ENCODE measurements at places on chromosomes 1 and 21.

- no peak for DNase-seq
These were observed 38.5 kb upstream of the ZBTB40 start for GRCh38 chr1:22412932-22413727.

- no peak for DNase-seq
These were observed 8.5 kb upstream of the ARF1 start for GRCh38 chr1:228073857-228074545.

DNA sequence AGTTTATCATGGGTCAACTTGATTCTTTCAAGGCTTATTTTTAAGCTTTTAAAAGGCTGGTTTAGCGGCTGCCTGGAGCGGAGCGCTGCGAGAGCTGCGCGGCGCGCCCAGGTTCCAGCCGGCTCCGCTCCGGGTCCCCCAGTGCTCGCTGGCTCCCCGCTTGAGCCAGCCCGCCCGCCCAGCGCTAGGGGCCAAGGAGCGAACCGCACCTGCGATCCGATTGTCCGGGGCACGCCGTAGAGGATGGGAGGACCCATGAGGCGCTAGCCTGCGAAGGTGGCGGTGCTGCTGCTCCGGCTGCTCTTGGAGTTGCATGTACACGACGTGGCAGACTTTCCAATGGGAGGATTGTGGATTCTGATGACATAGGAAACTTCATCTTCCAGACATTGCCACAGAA is 9.9 kb upstream of the CFHR4 start:
- no peak for DNase-seq

GRCh38 chr1:45263132-45263531 is 56.7 kb upstream of the ZSWIM5 start:
- no peak for DNase-seq

DNA sequence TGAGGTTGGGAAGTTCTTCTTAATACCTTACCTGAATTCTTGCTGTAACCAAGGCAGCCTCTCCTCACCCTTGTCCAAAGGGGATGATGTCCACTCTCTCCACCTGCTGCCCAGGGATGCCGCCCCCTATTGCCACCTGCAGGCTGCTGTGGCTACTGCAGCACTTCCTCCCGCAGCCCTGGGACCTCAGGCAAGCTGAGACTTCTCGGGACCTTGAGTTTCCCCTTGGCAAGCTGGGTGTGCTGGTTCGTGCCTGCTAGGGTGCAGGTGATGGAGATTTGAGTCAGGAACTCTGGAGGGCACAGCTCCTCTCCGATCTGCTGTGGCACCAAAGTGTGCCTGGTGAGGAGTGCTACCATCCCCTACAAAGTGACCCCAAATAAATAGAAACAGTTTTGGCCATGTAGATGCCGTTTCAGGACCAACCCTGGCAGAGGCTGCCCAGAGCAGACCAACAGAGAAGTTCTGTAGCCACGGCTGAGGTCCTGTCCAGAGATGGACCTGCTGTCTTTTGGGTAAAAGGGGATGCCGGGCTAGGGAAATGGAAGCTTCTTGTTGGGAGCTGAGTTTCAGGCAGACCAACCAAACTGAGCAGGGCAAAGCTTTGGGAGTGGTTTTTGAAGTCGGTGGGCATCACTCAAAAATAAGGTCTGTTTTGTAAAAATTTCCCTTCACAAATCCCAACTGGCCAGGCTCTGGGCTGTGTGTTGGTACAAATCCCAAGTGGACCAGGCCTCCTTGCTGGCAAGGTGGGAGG is 31.7 kb downstream of the RUNX3 start:
- DNase-seq, result no peak

- DNase-seq, result no peak
These were observed 24.6 kb upstream of the PRDM15 start for GRCh38 chr21:41903559-41904351.

GRCh38 chr1:36971852-36972618 is 62.3 kb downstream of the GRIK3 start:
- no peak for DNase-seq

GRCh38 chr1:44718091-44718490 is 12.9 kb downstream of the RNU5D-1 start:
- DNase-seq, result no peak

DNA sequence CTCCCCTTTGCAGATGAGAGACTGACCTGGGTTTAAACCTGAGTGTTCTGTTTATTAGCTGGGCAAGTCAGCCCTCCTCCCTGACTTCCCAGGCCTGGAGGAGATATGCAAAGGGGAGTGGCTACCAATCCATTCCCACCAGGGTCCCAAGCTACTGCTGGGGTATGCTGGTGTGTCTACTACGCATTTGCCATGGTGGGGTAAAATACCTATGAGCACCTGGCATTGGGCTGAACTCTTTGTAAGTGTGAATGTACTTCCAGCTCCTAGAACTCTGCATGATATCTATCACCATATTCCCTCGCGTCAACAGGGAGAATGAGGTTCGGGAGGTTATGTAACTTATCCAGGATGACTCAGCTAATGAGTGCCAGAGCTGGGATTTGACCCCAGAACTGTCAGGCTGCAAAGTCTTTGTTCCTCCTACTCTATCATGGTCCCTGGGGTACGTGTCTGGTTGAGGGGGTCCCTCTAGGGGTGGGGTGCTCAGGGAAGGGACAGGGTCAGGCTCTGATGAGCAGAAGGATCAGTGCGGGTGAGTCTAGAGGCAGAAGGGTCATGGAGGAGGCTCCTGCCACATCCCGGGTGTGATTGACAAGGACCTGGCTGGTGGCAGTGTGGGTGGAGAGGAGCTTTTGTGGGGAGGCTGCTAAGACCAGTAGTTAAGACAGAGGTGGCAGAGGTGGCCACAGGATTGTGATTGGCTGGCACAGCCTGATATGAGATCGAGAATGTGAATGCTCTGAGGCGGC is 16.7 kb downstream of the AMPD2 start:
- no peak for DNase-seq

DNA sequence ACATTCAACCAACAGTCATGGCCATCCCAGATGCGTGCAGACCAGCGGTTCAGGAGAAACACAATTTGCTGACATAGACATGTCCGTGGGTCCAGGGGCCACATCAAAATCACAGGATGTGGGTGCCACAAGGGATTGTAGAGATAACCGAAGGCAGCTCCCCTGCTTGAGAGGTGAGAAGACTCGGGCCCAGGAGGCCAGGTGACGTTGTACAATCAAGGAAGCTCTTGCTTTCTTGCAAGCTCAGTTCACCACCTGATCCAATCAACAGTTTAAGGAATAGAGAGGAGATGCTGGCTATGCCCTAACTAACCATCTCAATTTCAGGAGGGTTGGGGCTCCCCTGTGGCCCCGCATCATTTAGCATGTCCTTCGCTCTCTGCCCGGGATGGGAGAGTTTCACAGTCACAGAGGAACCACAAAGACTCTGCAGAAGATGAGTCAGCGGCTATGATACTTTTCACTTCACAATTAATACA is 19.5 kb downstream of the UBASH3A start:
- no peak for DNase-seq

DNA sequence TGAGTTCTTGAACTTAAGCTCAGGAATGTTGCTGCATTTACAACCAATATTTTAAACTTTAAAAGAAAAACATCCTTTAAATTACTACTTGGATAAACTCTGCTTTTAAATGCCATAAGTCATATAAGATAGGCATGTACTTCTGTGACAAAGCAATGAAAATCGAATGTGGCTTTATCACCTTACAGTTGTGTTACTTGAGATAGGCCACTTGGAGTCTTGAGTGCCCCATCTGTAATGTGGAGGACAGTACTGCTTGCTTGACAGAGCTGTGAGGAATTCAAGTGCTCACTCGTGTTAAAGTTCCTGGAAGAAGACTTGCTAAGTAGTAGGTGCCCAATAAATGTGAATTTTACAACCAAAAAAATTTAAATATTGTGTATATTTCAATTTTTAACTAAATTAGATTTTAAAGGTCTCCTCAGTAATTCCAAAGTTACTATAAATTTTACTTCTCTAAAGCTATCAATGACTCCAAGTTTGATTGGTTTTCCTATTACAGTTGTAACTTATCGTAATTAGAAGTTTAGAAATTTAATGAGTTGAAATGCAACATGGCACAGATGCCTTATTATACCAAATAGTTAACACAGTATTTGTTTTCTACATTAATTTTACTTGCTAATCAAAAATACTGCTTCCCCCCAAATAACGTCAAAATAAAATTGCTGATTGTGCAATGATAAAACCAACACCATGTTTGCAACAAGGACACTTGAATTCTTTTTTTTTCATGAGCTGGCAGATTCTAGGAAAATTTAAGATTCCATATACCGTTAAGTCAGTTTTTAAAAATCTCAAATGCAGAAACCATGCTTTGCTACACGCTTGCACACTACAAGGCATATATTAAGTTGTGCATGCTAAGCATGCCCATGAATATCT is 21.8 kb downstream of the PSMB2 start:
- DNase-seq, result no peak

DNA sequence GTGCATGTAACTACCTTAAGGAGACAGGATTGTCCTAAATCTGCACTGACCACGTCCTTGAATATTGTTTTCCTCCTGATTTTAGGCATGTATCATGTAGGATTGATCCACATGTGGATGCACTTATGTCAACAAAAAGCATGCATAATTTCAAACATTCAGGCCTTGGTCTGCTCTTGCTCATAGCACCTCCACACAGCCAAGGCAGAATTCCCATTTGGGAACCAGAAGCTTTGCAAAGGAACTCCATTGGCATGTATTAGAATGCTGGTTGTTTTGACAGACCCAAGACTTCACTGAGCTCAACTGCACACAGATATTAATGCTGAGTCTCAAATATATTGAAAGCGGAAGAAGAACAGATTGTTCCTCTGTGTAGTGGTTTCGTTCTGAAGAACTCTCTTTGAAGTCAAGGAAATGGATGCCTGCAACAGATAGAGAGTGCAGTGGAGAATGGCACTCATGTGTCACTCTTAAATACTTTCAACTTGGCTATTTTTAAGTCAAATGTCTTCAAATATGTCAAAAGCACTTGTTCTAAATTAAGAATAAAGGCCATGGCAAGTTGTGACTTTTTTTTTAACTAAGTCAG is 387.6 kb downstream of the LTN1 start:
- no peak for DNase-seq

GRCh38 chr1:77557053-77557452 is 125.4 kb downstream of the ZZZ3 start:
- DNase-seq, result no peak

DNA sequence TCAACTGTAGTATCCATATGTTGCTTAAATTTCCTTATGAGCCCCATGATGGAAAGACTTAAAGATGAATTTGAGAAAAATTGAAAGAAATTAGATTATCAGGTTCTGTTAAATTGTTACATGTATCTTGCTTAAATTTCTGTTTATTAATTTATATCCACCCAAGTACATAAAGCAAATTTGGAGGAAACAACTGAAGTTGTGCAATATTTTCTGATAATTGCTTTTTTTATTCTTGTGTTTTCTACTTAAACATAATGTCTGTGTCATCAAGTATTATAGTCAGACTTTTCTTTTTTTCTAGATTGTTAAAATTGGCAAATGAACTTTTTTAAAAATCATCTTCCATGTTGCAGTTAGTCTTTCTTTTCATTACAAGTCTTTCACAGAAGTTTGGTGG is 36.8 kb downstream of the RNF11 start:
- DNase-seq, result no peak

DNA sequence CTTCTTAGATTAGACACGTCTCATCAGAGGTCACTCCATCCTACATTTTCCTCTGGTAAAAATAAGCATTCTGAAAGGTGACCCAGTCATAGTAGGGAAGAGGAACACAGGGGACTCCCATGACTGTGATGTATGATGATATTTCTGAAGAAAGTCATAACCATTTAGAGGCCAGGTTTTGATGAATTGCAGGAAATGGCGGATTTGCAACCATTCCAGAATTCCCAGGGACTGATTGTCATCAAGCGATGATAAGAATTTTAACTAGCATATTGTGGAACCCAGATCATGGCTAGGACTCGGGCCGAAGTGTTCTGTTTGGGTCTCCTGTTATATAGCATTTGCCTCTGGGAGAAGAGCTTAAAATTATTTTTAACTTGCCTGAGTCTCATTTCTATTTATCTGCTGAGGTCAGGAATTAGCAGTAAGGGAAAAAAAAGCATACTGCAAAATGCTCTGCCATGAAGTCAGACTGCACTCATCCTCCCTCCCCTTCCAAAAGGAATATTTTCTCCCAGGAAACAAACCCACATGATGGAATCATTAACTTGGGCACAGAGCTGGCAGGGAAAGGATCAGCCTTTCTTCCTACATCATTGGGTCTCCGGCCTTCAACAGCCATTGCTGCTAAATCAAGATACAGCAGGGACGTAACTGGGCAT is 286.7 kb downstream of the HLX start:
- no peak for DNase-seq

GRCh38 chr1:99781798-99782197 is 15.4 kb upstream of the FRRS1 start:
- no peak for DNase-seq

- DNase-seq, result no peak
These were observed 107.0 kb downstream of the PDE9A start for GRCh38 chr21:42760361-42760950.

- no peak for DNase-seq
These were observed 4.0 kb downstream of the SHISAL2A start for GRCh38 chr1:52636721-52637695.

DNA sequence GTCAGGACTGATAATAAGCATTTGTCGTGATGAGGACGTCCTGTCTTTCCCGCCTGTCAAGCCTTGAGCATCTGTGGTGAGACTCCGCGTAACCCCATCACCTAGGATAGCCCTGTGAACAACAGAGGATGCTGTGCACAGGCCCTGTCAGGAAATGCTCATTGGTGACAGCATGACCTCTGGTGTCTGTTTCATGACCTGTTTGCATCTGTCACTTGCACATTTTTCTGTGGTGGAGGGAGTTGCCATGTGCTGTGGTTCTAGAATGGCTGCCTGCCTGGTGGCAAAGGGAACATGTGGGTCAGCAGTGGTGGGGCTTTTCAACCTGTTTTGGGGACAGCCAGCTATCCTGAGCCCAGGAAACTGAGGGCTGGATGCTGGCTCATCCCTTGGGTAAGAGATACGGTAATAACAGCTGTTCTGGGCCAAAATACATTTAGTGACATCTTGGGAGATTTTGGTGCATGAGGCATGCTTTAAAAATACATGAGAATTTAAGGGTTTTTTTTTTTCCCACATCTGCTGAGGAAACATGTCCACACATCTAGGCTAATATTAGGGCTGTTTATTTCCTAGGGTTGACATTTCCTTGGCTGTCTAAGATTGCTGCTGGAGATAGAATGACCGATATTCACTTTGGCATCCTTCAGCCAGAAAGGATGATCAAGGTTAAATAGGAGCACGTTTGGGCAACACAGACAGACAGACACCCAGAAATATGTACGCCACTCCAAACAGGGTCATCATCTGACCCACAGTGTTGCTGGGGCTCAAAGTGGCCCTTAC is 52.9 kb downstream of the KCNC4 start:
- DNase-seq, result no peak

- DNase-seq, result no peak
These were observed 11.9 kb upstream of the CBR3 start for GRCh38 chr21:36122977-36123376.

- no peak for DNase-seq
These were observed 14.1 kb upstream of the NID1 start for GRCh38 chr1:236078993-236079392.
